Transverse colon (tissue), 4 donors: ENCODE measurements at places on chromosomes 1 and 21.

DNA sequence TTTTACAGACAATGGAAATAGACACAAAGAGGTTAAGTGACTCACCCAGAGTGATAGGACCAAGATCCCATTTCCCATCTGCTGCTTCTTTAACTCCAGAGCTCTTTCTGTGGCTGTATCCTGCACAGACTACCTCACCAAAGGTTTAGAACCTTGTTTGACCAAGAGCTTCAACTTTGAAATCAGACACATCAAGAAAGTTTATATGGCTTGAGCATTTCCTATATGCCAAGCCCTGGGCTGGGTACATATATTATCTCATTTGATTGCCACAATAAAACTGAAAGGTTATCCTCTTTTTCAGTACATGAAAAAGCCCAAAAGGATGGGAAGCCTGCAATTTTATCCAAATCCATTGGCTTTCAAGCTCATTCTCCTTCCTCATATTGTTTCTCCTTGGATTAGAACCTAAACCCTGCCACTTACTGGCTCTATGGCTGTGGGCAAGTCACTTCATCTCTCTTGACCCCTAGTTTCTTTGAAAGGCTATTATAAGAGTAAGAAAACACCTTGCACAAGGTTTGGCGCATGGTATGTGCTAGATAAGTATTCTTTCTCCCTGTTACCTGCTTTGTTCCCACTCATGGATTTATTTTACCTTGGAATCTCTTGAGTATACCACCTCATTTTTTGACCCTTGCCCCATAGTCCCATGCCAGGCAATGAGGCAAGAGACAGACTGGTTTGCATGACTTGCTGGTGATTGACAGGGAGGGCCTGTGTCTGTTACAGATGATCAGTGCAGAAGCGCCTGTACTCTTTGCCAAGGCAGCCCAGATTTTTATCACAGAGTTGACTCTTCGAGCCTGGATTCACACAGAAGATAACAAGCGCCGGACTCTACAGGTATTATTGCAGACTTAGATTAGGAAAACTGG, 34.5 kb upstream of the KCNQ4 start:
- DNase-seq = no peak
- peak overlapping the region; percentile 34 for H3K27ac ChIP-seq
- H3K27me3 ChIP-seq = no peaks in the 10 kb centered on the region
- no peaks in the 10 kb centered on the region for H3K4me1 ChIP-seq
- H3K36me3 ChIP-seq = peaks cover 17% of the 10 kb centered on the region

- no peak overlapping the region for H3K4me3 ChIP-seq
- no peak for DNase-seq
- no peaks in the 10 kb centered on the region for H3K4me1 ChIP-seq
These were observed 45.1 kb downstream of the ECE1 start for GRCh38 chr1:21244986-21245687.

DNA sequence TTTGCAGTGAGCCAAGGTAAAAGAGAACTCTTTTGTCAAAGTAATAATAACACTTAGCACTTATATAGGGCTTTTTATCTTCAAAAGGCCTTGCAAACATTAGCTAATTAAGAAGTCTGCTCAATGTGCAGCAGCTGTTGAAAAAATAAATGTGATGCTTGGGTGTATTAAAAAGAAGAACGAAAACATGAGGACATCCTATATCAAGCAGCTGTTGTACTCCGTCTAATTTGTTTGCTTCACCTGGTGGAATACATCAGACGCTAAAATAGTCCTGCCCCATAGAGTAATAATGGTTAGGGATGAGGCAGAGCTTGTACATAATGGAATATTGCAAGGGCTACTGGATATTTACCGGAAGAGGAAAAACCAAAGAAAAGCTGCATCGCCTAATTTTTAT, 299.5 kb downstream of the ST6GALNAC3 start:
- H3K27me3 ChIP-seq = no peaks in the 10 kb centered on the region
- no peak overlapping the region for H3K4me3 ChIP-seq
- H3K4me1 ChIP-seq = no peaks in the 10 kb centered on the region

GRCh38 chr1:98019747-98020146, 98.9 kb upstream of the DPYD start:
- H3K27ac ChIP-seq = no peak overlapping the region
- no peaks in the 10 kb centered on the region for H3K27me3 ChIP-seq
- no peaks in the 10 kb centered on the region for H3K36me3 ChIP-seq
- H3K4me1 ChIP-seq = no peaks in the 10 kb centered on the region
- H3K4me3 ChIP-seq = no peak overlapping the region
- DNase-seq = no peak

- no peak for DNase-seq
- H3K36me3 ChIP-seq = no peaks in the 10 kb centered on the region
- no peaks in the 10 kb centered on the region for H3K4me1 ChIP-seq
- H3K27me3 ChIP-seq = no peaks in the 10 kb centered on the region
- H3K27ac ChIP-seq = no peak overlapping the region
- no peak overlapping the region for H3K4me3 ChIP-seq
These were observed 29.8 kb upstream of the SPAG17 start for GRCh38 chr1:118214866-118215265.

DNA sequence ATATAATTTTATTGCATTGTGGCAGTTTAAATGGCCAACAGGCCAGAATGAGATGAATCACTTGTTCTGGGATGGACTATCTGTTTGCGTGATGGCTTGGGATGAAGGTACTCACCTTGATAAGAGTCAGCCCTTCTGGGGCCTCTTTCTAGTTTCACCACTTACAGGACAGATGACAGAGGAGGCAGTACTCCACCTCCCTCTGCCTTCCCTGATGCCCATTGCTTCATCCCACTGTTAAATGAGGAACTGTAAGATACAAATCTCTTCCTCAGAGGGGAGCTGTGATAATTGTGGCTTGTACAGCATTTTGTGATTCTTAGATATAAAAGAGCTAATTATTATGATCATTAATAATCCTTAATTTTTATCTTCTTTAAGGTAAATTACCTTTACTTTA, 3.7 kb upstream of the TCHH start:
- no peaks in the 10 kb centered on the region for H3K4me1 ChIP-seq
- H3K27me3 ChIP-seq = peaks cover 79% of the 10 kb centered on the region
- no peak overlapping the region for H3K4me3 ChIP-seq
- H3K27ac ChIP-seq = no peak overlapping the region
- H3K36me3 ChIP-seq = no peaks in the 10 kb centered on the region

- DNase-seq = no peak
- no peak overlapping the region for H3K27ac ChIP-seq
- no peaks in the 10 kb centered on the region for H3K27me3 ChIP-seq
- H3K4me3 ChIP-seq = no peak overlapping the region
- no peaks in the 10 kb centered on the region for H3K36me3 ChIP-seq
These were observed 130.3 kb downstream of the C1orf21 start for GRCh38 chr1:184517130-184517529.

DNA sequence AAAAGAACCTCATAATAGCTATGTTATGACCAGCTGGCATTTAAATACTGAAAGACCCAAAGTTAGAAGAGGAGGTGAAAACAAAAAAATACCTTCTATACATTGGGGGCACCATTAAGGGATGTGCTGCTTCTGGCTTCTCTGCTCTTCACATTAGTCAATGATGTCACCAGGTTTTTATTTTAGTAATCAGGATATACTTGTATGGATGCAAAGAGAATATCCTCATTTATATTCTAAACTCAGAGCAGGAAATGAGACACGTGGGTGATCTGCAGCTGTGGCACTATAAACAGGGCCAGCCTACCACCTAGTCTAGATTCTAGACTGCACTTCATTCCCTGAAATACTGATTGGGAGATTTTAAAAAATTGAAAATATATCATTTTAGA, 51.2 kb downstream of the WLS start:
- H3K27me3 ChIP-seq = no peaks in the 10 kb centered on the region
- no peak overlapping the region for H3K4me3 ChIP-seq
- no peak overlapping the region for H3K27ac ChIP-seq
- H3K36me3 ChIP-seq = no peaks in the 10 kb centered on the region

DNA sequence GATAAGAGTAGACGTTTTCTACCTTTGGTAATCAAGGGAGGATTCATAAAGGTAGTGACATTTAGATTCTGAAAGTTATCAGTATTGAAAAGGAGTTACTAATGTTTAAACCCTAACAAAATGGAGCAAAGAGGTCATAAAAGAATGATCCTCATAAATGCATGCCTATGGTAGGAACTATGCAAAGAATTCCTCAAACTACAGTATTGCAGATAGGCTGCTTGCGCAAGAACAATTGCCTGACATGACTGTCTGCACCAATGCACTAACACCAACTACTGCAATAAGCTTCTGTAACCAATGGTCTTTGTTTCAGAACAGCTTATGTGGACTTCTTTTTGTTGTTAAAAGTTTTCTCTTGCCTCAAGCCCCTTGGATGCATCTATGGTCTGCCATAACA, 597.3 kb upstream of the ADGRL4 start:
- H3K27ac ChIP-seq = no peak overlapping the region
- H3K4me1 ChIP-seq = no peaks in the 10 kb centered on the region
- H3K36me3 ChIP-seq = no peaks in the 10 kb centered on the region

DNA sequence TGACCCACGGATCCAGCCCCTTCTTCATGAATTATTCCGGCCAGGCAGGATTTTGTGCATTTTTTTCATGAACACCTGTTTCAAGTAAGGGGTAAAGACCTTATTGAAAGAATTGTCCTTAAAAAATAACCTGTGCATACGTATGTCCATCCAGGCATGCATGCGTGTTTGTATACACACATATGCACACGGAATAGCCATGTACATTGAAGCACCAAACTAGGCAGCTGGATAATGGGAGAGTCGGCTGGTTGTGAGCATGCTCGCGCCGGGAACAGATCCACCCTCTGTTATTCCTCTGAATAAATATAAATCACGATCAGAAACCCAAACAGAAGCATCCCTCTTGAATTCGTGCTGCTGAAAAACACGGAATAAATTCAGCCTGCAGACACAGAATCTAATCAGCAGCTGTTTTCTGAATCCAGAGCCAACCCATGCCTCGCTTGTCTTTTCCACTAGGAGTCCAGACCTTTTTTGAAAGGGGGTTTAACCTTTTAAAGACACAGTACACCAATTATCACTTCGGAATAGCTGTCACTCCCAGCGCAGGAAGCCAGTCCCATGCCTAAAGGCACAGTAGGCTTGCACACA, at the start of gene HIVEP3:
TSS of gene HIVEP3 (minus strand) at position 473 of the 594 bp plus-strand sequence.
- H3K4me3 ChIP-seq = peak within 1 kb of the TSS; percentile 31
- DNase-seq = no peak
- no peaks in the 10 kb centered on the region for H3K36me3 ChIP-seq
- H3K27ac ChIP-seq = peak within 1 kb of the TSS; percentile 73
- peaks cover 18% of the 10 kb centered on the region for H3K4me1 ChIP-seq

GRCh38 chr1:29441916-29442668, 205.8 kb downstream of the PTPRU start:
- no peak for DNase-seq
- no peaks in the 10 kb centered on the region for H3K4me1 ChIP-seq
- no peak overlapping the region for H3K4me3 ChIP-seq
- no peaks in the 10 kb centered on the region for H3K36me3 ChIP-seq
- peaks cover 29% of the 10 kb centered on the region for H3K27me3 ChIP-seq

DNA sequence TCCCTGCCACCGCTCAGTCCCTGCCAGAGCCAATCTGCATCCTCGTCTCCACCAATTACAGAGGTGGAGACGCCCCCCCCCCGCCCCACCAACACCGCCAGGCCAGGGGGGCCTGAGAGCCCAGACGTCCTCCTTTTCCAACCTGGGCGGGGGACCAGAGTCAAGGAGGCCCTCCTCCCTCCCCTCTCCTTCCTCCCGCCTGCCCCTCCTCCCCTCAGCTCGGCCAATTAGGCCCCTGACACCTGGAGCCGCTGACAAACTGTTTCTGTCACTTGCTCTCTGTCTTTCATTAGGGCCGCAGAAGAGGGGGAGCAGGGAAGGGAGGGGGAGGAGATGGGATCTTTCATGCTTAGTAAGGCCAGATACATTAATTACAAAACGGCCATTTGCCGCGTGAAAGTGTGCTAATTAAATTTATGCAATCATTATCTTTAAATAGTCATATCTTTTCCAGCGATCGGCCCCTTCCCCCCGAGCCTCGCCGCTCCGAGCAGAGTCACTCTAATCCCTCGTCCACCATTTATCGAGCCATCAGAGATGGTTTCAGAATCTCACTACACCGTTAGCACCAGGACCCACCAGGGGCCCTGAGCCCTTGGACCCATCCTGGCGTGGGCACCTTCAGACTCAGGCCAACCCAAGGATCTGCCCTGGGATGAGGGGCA, 94.7 kb downstream of the PAX7 start:
- peaks cover 82% of the 10 kb centered on the region for H3K27me3 ChIP-seq
- no peak overlapping the region for H3K27ac ChIP-seq
- no peaks in the 10 kb centered on the region for H3K4me1 ChIP-seq

GRCh38 chr1:44507490-44508396, 102.7 kb downstream of the RNF220 start:
- H3K27me3 ChIP-seq = peaks cover 30% of the 10 kb centered on the region
- H3K27ac ChIP-seq = no peak overlapping the region
- no peaks in the 10 kb centered on the region for H3K36me3 ChIP-seq
- no peak for DNase-seq
